Osteocyte (in vitro differentiated cells): ENCODE measurements at places on chromosomes 2 and 18.
A peak's percentile ranks its signal among the peaks of the same experiment; 100 is the strongest.

- DNase-seq, result no peak
Observed at GRCh38 chr2:129587426-129588064, 391.9 kb upstream of the RAB6C start.

GRCh38 chr2:4528246-4528645 lies 824.9 kb downstream of the DCDC2C start:
- DNase-seq, result no peak

DNA sequence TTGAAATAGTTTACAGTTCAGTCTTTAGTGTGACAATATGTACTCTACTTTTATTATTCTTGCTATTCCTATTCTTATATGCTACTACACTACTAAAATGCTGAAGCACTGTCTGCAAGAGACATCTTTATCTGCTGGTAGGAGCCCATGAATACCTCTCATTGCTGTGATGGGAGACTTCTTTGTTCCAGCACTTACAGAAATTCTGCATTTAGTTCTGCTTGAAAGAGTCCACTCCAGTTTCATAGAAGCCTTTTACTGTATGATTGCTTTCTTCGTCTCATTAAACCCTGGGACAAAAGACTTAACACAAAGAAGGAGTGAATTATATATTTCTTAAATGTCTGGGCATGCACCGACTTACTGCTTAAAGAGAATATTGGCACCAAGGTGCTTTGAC lies 272.7 kb downstream of the CD226 start:
- DNase-seq, result no peak

DNA sequence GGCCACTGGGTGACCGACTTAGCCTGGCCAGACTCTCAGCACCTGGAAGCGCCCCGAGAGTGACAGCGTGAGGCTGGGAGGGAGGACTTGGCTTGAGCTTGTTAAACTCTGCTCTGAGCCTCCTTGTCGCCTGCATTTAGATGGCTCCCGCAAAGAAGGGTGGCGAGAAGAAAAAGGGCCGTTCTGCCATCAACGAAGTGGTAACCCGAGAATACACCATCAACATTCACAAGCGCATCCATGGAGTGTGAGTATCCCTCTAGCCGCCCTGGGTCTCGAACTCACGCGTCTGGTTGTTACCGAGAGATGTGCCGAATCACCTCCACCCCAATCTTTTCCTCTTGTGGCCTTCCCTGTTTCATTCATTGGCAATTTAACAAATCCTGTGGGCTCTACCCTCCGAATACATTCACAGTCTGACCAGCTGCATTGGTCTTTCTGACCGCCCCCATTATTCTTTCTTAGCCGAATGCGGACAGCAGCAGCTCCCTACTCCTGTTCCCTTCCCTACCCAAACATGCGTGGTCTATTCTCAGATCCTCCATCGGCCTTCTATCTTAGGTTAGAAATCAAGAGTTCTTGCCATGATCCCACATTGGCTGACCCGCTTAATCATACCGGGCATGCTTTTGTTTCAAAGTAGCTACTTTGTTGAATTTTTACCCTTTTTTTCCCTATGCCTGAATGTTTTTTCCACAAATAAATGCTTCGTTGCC lies 631 bp downstream of the RPL31 start:
- no peak for DNase-seq

DNA sequence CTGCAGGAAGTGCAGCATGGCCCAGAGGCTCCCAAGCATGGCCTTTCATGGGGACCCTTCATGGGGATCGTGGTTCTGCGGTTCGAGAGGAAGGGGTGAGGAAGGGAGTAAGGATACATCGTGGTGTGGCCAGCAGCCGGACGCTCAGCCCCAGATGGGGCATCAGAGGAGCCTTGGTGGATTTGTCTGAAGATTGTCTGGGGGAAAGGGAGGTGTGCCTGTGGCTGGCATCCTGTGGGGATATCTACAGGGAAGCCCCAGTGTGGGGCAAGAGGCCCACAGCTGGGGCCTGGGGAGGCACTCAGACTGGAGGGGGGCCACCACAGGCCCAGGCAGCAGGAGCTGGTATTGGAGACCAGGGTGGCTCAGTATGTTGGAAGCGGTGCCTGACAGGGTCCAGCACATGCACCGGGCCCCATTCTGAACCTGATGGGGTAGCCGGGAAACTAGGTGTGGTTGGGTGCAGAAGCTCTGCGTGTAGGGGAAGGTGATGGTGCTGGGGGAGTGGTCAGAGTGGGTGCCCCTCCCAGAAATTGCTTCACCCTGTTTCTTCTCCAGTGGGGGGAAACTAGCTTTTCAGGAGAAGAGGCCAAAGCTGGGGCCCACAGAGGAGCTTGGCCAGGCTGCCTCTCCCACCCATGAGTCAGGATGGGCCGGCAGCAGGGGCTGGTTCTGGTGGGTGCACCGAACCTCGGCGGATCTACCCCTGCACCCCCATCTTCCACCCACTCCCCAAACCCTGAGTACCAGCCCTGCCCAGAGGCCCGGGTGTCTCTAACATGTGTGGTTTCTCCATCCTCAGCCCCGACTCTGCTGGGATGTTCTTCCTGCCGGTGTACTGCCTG lies 274.4 kb upstream of the HDAC4 start:
- DNase-seq, result peak; percentile 80

GRCh38 chr2:161981679-161982250 lies 92.2 kb downstream of the DPP4 start:
- no peak for DNase-seq

- DNase-seq, result no peak
Observed at GRCh38 chr2:145841973-145842372, 1322.1 kb upstream of the ZEB2 start.

DNA sequence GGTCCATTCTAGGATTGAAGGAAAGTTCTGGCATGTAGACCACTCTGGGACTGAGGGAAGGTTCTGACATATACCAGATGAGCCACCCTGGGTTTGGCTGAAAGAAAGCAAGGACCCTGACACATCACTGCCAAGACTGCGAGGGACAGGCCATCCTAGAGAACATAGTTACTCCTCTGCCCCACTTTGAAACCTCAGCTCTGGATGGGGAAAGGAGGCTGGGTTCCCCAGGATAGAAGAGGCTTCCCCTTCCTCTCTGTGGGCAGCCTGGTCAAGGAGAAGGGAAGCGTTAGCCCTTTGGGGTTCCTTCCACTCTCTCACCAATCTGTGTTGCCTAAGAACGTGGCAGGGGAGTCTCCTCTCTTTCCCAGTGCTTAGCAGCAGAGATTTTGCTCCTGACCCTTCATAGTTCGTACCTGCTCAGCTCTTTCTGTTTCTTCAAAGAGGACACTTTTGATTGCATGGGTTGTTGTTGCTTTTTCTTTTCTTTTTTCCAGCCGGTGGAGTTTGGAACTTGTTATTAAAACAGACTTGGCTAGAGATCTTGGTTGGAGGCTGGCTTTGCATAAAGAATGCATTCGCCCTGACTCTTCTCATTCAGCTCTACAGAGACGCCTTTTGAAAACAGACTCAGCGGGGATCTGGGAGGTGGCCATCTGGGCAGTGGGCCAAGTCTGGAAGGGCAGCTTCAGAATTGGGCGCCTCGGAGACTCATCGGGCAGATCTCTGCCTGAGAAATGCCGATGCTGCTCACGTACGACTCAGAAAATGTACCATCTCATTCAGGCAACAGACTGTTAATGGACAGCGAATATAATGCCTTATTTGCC lies 166.1 kb downstream of the CLIP4 start:
- peak; percentile 95 for DNase-seq
